ENCODE measurements at places on chromosomes 12 and 14.

DNA sequence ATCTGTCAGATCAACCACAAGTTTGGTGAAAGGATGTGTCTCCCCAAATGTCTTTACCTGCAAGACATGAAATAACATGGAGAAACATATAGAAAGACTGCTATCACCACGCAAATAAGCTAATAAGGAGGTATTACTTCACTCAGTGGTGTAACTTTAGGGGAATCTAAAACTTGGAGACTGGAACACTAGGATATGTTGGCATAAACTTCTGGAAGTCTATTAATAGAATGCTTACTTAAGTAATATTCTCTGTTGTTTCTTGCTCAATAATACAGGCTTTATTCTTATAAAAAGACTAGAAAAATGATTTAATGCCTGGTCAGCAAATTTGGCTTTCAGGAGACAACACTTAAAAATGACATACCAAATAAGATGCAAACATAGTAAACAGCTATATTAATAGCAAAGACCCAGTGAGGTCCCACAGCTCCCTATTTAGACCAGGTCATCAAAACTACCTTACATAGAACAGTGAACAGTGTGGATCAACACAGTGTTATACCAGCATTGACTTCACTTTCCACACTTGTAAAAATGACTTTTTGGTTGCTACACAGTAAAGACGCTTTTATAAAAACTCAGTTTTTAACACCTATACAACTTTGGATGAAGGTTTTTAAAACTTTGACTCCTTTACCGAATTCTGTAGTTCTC, 18.9 kb upstream of the HAL start:
- DNase-seq, result no peak

DNA sequence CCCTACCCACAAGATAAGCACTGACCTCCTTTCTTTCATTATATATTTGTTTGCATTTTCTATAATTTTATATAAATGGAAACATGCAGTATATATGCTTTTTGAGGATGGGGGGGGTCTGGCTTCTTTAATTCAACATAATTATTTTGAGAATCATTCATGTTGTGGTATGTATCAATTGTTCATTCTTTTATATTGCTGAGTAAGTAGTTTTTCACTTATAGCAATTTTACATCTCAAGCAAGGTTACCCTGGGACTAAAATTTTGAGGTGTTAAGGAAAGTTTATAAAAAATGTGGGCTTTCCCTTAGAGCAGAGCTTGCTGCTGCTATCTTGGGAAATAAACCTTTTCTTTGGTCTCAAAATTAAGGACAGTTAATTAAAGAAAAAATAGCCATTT, 89.9 kb upstream of the EGLN3 start:
- DNase-seq, result no peak

DNA sequence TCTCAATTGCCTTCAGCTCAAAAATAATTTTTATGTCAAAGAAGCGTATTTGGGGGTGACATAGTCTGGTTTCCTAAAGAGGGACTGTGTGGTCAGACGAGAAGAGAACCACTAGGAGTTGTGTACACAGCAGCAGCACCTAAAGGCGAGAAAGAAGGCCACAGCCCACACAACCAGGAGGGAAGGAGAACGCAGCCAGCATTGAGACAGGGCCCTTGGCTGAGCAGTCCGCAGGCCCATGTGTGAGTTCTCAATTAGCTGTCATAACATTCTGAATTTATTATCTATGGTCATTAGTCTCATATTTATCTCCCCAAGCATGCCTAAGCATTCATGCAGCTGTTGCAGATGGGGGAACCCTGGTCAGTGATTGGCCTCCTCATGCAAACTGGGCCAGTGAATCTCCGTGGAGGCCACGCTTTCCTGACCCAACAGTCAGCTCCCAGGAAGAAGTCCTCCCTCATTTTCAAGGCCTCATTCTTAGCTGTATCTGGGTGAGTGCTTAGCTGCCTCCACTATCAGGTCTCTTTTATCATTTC, 81.2 kb upstream of the ATF7IP start:
- DNase-seq, result no peak

- no peak for DNase-seq
Measured at GRCh38 chr12:26282339-26282940, 87.1 kb downstream of the SSPN start.

DNA sequence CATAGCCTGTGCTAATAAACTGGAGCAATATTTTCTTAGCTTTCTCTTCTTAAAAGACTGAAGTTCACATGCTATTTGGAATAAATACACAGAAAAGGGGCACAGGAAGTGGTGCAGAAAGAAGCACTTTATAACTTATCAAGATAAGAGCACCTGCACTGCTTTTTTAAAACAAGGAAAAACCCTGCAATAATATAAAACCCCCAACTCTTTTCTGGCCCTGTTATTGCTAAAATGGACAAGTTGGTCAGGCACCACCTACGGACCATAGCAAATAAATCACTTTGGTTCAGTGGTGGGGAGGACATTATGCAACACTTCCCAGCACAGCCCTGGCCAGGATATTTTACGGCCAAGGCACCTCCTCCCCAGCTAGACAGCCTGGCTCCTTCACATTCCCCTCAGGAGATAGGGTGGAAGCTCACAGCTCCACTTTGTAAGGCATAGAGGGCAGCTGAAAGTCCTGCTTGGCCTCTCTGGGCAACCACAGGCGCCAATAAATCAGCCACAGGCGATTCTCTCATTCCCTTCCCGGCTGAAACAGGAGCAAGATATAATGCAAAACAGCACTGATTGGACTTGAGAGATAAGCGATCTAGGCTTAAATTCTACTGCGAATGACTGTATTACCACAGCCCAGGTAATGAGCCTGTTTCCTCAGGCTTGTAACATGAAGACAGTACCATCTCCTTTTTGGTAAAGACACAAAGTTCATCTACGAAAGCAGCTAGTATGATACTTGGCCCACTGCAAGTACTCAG, 2.0 kb downstream of the ZBTB25 start:
- no peak for DNase-seq

GRCh38 chr14:103384450-103385151, 614 bp upstream of the MARK3 start:
- no peak for DNase-seq

DNA sequence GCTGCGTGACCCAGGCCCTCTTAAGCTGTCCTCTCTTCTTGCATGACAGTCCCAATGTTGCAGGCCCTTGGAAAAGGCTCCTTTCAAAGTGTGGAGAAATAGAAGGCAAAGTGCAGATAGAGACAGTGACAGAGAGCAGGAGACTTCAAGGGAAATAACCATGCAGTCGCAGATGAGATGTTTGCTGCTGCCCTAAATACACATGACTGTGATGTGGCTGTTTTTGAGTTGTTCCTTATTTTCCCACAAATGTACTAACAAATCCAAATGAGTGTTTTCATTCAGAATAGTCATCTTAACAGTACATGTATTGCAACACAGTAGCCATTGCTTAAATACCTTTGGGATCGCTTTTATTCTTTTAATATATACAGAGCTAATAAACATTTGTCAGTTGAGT, 101.6 kb downstream of the SLC15A5 start:
- DNase-seq, result no peak

DNA sequence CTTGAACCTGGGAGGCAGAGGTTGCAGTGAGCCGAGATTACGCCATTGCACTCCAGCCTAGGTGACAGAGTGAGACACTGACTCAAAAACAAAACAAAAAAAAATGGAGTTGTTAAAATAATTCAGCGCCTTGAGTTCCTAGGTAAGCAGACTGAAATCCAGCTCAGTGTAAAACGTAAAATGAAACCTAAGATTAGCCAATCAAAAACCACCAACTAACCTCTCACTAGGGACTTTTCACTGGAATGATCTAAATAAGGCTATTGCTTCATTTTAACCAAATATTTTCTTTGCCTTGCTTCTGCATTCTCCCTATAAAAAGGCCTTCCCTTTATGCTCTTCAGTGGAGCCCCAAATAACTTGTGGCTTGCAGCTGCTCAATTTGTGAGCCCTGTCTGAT, 91.6 kb upstream of the HIF1A start:
- no peak for DNase-seq

DNA sequence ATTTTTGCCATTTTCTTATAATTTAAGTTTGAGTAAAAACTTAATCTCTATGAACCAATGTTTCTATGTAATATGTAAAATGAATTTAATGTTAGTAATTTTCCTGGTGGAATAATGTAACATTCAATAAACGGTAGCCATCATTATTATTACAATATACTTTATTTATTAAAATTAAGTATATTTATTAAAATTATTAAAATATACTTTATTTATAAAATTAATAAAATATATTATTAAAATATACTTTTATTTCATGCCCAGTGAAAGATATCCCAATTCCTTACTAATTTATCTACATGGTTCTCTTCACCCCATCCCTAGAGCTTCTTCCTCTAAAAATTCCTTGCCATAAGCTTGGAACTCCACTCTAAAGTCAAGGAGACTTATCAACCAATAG, 2.5 kb downstream of the CAPS2 start:
- DNase-seq, result no peak

- DNase-seq, result no peak
Measured at GRCh38 chr12:91620992-91621391, 438.4 kb upstream of the DCN start.

DNA sequence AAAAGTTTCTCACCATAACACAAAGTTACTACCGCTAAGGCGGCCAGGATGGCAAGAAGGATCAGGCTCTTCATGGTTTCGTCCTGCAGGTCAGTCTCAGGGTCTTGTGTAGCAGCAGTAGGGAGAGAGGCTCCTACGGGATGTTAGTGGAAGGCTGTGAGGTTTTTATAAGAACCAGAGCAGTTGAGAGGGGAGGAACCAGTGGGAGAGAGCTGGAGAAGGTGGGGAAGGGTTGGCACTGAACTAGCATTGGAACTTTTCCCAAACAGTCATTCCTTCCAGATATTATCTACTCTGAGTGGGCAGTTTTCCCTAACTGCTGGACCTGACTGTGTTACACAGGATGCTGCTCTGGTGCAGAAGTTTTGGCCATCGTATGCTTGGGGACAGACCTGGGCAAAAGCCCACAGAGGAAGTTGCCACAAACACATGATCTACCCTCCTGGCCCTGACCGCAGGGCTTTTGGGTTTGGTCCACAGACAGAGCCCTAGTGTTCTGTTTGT, at the start of gene MGP:
Gene MGP, minus strand, starts transcription at position 137 of the 504 bp plus-strand sequence. Its CDS starts 63 bp downstream, at position 74.
- DNase-seq, result no peak

DNA sequence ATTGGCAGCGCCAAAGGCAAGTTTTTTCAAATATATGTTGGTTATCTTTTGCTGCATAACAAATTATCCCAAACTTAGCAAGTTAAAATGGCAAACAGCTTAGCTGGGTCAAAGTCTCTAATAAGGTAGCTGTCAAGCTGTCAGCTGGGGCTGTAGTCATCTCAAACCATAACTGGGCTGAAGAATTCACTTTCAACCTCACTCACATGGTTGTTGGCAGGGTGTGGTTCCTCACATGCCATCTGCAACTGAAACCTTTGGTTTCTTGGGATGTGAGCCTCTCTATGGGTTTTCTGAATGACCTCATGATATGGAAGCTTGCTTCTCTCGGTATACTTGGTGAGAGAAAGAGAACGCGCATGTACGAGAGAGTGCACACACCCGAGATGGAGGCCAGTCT, 125.4 kb downstream of the LRIG3 start:
- DNase-seq, result no peak

DNA sequence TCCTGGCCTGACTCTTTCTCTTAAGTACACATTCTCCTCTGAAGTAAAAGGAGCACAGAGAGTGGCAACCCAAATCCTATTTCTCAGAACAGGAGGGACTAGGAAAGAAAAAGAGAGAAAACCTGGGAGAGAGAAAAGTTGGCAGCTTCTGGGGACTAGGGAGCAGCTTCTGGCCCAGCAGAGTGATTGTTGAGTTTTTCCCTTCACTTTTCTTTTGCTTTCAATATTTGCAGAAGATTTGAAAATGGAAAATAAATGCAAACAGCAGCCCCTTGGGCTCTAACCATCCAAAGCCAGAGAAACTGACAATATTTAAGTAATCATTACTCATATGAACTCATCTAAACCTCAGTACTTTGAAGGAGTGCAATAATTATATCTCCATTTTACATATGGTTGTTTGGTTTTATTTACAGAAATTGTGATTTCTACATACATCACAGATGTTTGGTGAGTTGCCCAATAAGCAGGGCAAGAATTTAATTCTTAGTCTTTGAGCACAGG, 28.8 kb upstream of the IGF1 start:
- no peak for DNase-seq

DNA sequence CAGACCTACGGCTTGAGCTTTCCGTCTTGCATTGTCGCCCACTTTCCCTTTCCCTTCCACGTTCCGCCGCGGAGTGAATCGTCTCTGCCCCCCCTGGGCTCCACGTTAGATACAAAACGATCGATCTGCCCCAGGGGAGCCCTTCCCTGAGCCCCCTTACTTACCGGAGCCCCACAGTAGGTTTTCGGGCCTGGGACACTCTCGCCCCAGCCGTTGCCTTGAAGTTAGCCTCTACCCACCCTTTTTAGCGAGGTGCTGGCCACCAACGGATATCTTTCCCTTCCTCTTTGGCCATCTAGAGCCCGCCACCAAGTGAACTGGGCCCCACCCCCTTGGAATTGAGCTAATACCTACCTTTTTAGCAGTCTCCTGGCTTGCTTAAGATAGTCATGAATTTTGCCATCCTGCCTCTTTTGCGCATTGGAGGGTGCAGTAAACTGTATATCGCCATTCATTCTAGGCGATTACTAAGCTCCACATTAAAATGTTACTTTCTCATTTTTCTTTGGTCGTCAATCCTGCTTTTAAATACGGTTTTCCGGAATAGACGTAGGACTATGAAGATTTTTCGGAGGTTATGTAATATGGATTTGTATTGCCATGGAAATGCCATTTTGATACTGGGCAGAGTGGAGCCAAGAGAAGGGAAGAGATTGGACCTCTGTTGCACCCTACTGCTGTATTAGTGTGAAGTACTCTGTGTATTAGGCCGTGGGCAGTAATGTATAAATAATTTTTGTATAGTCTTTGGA, 764 bp downstream of the RBM25 start:
- no peak for DNase-seq

DNA sequence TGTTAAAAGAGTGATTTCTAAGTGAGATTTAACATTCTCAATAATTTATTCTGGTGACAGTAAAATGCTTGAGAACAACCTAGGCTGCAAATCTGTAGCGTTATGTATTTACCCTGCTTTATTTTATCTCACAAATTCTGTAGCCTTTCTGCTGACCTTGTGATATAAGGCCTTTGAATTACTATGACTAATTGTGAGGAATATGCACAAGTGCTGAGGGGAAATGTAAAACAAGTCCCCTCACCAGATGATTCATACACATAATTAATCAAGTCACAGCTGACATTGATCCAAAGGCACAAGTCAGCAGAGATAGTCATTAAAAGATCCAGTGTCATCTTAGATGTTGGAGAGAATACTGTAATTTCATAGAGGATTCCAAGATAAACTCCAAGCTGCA, 992.7 kb upstream of the USP15 start:
- DNase-seq, result no peak

Measured in 8988T (cell line).